ENCODE measurements at places on chromosomes 5 and 9. TPM values are rescaled to one million over a fixed set of nuclear protein-coding genes. Genes with fewer than 3 reads are reported as not detected.

- peak; percentile 70 for DNase-seq
Observed at GRCh38 chr5:170287532-170287931, 10.0 kb downstream of the LCP2 start.

The FOXD4L5 gene
- total RNA-seq, result 0.24 TPM

GRCh38 chr5:5364932-5365331 is 57.5 kb upstream of the ICE1 start:
- DNase-seq, result no peak

The DOCK2 gene
- total RNA-seq, result 6.8 TPM

- DNase-seq, result no peak
Observed at GRCh38 chr5:159304961-159305595, 25.2 kb downstream of the IL12B start.

The KIF24 gene
- total RNA-seq, result 20.0 TPM

The PRKAA1 gene
- total RNA-seq, result 92.8 TPM

The STRBP gene
- total RNA-seq, result 66.5 TPM

- no peak for DNase-seq
Observed at GRCh38 chr5:43941806-43942205, 338.8 kb downstream of the NNT start.

GRCh38 chr9:129720181-129720864 is 32.5 kb downstream of the PTGES start:
- no peak for DNase-seq

- peak; percentile 50 for DNase-seq
Observed at GRCh38 chr5:111511831-111512374, 432 bp downstream of the STARD4 start.

DNA sequence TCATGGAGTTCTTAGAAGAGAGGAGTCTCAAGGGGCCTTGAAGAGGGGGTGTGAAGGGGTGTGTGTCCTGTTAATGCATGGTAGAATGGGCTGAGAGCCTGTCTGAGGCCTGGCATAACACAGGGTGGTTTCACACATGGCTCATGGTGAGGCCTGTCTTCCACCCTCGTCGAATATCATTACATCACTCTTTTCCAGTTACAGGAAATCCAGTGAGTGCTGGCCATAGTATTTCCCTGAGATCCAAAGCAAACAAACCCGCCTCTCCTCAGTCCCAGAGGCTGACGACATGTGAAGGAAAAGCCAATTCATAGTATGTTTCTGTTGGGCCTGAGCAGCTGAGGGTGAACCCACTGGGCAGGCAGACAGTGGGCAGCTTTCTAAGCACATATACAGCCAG is 159.4 kb upstream of the NR3C1 start:
- no peak for DNase-seq

- no peak for DNase-seq
Observed at GRCh38 chr9:123327697-123328100, 28.3 kb upstream of the CRB2 start.

GRCh38 chr5:155222393-155222792 is 208.8 kb downstream of the KIF4B start:
- DNase-seq, result no peak

The CENPH gene
- total RNA-seq, result 38.0 TPM

DNA sequence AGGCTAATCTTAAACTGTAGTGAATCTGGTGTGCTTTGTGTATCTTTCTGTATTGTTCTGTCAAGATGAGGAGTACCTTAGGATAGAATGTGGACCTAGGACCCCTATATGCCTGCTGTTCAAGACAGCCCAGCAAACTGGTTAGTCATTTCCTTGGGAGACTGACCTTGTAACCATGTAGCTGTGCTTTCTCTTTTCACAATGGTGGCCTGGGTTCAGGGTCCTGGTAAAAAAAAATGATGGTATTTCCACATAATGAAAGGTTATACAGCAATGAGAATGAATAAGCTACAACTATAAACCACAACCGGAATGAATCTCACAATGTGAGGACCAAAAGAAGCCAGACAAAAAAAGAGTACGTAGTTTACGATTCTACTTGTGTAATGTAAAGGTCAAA is 36.4 kb upstream of the F2RL1 start:
- no peak for DNase-seq

GRCh38 chr9:38417003-38417945 is 7.0 kb downstream of the IGFBPL1 start:
- DNase-seq, result peak; percentile 72

DNA sequence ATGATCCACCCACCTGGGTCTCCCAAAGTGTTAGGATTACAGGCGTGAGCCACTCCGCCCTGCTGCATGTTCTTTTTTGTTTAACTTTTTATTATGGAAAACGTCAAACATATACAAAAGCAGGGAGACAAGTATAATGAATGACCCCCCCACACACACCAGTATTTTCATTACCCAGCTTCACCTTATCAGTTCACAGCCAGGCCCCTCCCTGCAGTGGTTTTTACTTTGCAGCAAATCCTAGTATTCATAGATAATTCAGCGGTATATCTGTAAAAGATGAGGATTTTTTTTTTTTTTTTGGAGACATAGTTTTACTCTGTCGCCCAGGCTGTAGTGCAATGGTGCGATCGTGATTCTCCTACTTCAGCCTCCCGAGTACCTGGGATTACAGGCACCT is 2.3 kb downstream of the POMT1 start:
- DNase-seq, result no peak

DNA sequence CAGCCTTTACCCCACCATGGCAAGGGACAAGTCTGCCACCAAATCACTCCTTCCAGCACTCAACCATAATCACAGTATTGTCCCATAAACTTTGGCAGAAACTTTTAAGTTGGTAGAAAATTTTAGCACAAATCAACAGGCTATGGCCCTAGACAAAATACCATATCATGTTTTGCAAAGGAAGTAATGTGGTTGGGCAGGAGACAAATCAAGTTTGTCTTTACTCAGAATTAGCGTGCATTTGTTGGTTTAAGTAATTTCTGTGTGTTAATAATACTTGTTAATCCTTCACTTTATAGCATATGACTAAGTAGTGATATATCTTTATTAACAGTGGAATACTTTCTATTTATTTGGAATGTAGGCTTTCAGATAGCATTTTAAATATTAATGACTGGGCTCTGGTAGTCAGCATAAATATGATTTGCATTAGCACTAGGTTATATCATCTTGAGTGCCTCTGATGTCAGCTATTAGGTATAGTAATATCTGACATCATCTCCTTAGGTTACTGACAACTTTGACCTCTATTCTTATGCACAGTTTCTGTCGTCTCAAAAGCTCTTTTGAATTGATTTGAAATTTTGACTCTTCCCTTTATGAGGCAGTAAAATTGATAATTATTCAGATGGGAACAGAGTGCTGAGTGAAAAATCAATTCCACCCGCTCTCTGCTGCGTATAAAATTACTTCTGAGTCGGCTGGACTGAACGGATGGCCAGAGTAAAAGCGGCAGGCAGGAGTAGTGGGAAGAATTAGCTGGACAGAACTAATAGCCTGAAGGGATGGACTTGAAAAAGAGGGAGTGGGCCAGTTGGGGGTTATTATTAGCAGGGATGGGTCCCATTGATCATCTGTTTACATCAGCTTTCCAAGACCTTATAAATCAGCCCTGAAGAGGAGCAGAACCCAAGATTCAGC is 40.1 kb upstream of the TLX3 start:
- DNase-seq, result no peak

DNA sequence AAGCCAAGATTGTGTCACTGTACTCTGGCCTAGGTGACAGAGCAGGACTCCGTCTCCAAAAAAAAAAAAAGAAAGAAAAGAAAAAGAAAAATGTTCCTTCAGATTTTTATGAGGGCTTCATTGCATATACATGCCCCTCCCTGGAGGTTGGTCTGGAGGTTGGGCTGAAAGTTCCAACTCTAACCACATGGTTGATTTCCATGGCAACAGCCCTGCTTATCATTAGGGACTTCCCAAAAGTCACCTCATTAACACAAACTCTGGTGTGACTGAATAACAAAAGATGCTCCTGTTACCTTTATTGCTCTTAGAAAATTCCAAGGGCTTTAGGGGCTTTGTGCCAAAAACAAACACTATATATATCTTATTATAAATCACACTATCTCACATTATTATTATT is 113.8 kb downstream of the TMC1 start:
- DNase-seq, result no peak

The ENHO gene
- total RNA-seq, result 24.7 TPM

The C5orf58 gene
- 72.7 TPM for total RNA-seq

GRCh38 chr5:87877023-87877422 is 391.6 kb downstream of the TMEM161B start:
- DNase-seq, result no peak

GRCh38 chr9:4836676-4837075 is 43.9 kb downstream of the RCL1 start:
- DNase-seq, result no peak

The ADRB2 gene
- total RNA-seq, result 0.93 TPM

GRCh38 chr5:67538855-67539506 is 342.4 kb upstream of the CD180 start:
- DNase-seq, result no peak

GRCh38 chr9:87007711-87008366 is 60.5 kb upstream of the GAS1 start:
- no peak for DNase-seq

DNA sequence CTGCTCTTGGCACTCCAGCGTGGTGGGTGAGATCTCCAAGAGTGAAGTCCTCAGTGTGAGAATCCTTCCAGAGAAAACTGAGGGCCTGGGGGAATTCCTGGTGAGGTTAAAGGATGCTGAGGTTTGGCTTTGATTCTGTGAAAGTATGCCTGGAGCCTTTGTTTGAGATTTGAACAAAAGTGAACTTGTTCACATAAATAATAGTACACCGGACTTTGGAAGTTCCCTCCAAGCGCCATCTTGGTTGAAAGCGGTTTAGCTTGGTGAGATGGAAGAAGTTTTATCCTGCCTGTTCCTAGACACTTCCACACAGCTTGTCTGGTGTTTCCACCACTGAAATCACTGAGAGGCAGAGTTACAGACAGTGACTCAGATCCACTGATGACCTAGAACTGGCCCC is 286.4 kb downstream of the NTRK2 start:
- no peak for DNase-seq

The SLC25A2 gene
- 4.0 TPM for total RNA-seq

DNA sequence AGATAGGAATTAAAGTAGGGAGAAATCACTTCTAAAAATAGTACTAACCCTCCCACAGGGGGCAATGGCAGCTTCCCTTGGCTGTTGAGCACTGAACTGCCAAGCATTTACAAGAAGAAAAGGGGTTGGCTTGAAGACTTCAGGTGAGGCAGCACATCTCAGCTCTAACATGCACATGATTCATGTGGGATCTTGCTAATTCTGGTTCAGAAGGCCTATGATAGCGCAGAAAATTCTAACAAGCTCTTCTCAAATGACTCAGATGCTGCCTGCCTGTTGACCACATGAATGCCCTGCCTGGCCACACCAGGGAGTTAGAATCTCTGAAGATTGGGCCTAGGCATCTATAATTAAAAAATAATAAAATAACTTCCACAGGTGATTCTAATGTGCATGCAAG is 22.6 kb downstream of the CD180 start:
- no peak for DNase-seq

- no peak for DNase-seq
Observed at GRCh38 chr5:152701305-152701949, 296.3 kb upstream of the NMUR2 start.

GRCh38 chr9:113465599-113466140 is 2.1 kb downstream of the RGS3 start:
- DNase-seq, result peak; percentile 8

The VCAN gene
- 15.7 TPM for total RNA-seq

The DEPDC1B gene
- total RNA-seq, result 14.5 TPM

- no peak for DNase-seq
Observed at GRCh38 chr9:107367727-107368502, 84.8 kb downstream of the RAD23B start.

DNA sequence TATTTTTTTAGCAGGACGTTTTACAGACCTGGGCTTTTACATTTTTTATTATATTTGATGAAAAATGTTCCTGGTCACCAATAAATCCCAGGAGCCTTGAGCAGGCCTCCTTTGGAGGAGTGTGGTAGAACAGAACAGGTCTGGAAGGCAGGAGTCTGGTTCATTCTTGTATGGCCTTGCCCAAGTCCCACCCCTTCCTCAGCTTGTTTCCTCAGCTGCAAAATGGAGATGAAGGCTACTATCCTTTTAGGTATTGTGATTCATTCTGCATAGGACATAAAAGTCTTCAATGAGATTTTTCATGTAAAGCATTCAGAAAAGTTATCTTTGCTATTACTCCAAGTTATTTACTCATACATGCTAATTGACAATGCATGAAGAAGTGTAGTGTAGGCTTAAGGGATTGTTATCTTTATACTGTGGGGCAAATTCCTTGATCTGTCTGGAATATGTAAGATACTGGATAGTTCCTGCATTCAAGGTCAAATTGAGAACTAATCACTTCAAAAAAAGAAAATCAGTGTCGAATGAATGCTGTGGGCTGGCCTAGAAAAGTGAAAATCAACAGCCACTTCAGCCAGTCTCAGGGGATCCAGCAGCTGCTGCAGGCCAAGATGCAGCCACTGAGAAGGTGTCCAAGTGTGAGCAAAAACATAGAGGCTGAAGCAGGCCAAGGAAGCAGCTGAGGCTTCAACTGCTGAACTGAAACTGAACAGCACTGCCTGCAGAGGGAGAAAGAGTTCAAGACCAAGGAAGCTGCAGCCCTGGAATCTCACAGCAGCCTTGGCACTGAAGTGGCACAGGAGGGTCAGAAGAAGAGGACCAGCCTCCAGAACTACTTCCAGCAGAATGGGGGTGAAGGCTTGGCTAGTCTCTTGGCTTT is 15.5 kb upstream of the SLC36A3 start:
- peak; percentile 77 for DNase-seq

The TEK gene
- 3.2 TPM for total RNA-seq

- no peak for DNase-seq
Observed at GRCh38 chr9:75651709-75652108, 238.8 kb upstream of the PCSK5 start.

The SLC24A2 gene
- total RNA-seq, result 1.7 TPM

DNA sequence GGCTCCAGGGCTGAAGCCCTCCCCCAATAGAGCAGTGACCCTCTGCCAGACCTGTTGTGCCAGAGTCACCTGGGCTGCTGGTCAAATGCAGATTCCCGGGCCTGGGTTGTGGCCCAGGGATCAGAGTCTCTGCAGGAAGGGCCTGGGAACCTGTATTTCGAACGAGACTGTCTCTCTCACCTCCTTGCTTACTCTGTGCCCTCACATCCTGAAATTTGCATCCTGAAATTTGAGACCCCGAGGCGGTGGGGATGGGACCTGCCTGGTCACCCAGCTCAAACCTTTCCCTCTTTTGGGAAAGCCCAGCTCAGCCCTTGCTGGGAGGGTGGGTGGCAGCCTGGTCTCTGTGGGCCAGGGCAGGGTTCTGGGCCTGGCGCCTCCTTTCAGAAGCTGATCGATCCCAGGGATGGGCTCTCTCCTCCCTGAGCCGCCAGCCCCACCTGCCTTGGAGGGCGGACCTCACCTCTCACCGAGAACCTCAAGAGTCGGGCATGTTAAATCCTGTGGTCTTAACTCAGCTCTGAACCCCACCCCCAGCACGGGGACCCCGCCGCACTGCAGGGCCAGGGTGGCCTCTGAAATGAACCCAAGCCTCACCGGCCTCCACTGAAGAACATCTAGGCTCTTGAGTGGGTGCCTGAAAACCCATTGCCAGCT is 44.0 kb upstream of the IER5L start:
- DNase-seq, result no peak
